Naive thymus-derived CD8-positive, alpha-beta T cell (primary cell): ENCODE measurements at places on chromosomes 4 and X.
A peak's percentile ranks its signal among the peaks of the same experiment; 100 is the strongest.

DNA sequence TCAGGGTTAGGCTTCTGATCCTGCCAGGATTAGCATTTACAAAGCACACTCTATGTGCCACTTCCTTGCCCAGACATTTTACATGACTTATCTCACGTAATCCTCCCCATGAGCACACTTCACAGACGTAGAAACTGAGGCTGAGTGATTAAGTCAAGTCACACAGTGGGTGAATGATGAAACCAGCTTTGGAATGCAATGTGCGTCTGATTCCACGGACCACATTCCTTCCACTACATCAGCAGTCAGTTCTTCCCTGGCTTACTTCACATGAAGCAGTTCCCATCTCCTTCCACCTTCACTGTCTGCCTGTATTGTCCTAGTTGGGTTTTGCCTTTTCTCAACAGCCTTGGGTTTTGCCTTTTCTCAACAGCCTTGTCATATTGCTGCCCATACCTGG lies 134.3 kb upstream of the PPARGC1A start:
- DNase-seq, result no peak

GRCh38 chr4:67256388-67257043 lies 288.8 kb downstream of the CENPC start:
- no peak for DNase-seq

- no peak for DNase-seq
Observed at GRCh38 chr4:166045457-166045856, 172.4 kb downstream of the TLL1 start.

DNA sequence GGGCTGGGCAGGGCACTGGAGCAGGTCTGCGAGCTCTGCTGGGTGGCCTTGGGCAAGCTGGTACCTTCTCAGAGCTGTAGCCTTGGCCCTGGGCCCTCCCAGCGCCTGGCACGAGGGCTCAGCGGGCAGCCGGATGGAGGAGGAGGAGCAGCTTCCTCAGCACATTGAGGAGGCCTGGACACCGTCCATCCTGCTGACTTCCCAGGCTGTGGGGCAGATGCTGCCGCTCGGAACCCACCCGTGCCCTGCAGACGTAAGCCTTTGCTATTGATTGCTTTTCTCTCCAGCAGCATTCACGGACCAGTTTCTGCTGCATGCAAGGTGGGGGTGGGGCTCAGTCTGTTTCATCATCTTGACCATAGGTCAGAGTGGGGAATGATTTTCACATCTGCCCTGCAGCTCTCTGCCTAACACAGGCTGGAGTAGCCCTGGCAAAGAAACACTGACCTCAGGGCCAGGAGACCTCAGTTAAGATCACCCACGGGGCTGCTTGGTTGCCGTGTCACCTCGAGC lies 80.7 kb upstream of the PSAPL1 start:
- no peak for DNase-seq

- peak; percentile 40 for DNase-seq
Observed at GRCh38 chr4:38664706-38665401, 855 bp downstream of the KLF3 start.

DNA sequence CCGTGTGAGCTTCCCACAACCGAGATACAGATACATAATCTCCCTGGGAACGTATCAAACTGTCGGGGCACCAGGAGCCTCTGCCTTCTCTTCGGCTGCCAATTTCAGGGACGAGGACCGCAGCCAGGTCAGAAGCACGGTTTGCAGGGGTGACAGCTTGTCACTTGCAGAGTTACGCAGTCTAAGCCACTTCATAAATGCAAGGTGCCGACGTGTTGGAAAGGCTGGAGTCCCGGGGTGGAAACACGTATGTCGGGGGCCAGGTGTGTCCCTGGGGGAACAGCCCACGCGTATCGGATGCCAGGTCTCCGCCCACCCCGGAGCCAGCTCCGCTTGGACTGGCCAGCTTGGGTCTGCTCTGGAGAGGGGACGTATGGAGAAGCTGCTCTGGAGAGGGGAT lies 76.3 kb upstream of the SHOX start:
- no peak for DNase-seq

DNA sequence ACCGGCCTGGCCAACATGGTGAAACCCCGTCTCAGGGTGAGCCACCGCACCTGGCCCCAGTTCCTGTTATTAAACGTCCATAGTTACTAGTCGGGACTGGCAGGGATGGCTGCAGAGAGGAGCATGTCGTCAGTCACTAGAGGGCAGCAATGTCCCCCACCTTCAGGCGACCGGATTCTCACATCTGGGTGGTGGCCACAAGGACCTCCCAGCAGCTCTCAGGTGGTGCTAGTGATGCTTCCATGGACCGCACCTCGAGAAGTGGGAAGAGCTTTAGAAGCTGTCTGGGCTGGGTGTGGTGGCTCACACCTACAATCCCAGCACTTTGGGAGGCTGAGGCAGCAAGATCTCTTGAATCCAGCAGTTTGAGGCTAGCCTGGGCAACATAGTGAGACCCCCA lies 13.3 kb upstream of the IL3RA start:
- DNase-seq, result no peak

GRCh38 chr4:72208421-72209075 lies 176.7 kb downstream of the NPFFR2 start:
- DNase-seq, result no peak

DNA sequence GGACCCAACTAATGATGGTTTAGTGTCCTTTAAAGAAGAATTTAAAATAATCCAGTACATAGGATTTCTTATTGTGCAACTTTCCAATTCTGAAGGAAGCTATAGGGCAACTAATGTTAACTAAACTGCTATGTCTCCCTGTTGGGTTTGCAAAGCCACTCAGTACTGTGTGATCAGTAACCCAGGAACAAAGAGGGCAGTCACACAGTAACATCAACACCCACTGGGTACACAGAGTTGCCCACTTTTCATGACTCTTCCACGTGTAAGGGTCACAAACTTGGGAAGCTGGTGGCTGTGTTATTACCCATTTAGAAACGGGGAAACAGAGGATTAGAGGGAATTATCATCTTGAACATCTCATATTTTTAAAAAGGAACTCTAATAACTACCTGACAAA lies 555.0 kb upstream of the DIPK2B start:
- DNase-seq, result no peak

DNA sequence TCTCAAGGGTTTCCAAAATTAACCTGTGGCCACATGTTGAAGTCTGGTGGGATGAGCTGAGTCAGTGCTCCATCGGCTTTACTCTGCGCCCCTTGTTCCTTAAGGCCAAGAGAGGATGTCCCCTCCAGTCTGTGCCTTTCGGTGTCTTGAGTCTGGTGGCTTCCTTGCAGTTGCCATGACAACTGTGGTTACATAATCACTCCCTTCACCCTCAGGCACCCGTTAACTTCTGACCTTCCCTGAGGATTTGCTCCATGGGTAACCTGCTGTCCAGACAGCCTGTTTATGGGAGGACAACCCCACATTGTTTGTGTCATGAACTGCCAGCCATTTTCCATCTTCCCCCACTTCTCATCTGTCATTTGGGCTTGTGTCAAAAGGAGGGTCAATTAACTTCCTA lies 401.1 kb upstream of the LCORL start:
- DNase-seq, result no peak

DNA sequence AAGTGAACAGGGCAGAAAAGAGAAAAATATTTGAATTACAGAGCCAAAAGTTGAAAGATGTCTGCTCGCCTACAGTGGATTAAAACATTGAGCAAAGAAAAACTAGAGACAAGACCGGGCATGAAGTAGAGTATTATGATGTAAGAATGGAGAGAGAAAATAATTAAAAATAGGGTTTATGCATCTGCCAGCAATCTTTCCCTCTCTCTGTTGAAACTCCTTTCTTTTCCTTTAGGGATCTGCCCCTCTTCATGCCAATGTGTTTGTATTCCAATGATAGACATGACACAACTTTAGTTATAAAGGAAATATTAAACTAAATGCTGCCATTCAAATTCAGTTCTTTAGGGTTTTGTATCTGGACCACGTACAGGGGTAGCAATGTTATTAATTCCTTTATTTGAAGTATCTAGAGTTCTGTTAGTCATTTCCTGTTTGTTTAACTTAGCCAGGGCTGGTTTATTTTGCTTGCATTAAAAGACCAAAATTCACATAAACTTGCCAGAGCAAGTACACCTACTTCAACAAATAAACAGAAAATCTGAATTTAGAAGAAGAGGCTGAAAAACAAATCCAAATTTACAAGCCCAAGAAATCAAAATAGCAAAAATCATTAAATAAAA lies 202.6 kb downstream of the SPOCK3 start:
- DNase-seq, result no peak

- DNase-seq, result no peak
Observed at GRCh38 chr4:54149323-54149722, 49.4 kb downstream of the GSX2 start.
